ENCODE measurements at places on chromosomes 1 and 21.

DNA sequence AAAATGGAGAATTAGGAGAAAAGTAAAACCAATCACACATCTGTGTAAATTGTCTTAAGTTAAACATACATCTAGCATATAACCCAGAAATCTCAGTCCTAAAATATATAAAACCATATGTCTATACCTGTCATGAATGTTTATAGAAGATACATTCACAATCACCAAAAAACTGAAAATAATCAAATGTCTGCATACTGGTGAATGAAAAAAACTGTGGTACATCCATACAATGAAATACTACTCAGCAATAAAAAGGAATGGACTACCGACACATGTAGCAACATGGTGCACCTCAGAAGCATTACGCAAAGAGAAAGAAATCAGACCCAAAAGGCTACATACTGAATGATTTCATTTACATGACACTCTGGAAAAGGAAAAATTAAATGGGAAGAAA lies 47.7 kb upstream of the SEC16B start:
- DNase-seq, result no peak

GRCh38 chr1:205286335-205286950 lies 35.1 kb downstream of the NUAK2 start:
- DNase-seq, result peak; percentile 83

DNA sequence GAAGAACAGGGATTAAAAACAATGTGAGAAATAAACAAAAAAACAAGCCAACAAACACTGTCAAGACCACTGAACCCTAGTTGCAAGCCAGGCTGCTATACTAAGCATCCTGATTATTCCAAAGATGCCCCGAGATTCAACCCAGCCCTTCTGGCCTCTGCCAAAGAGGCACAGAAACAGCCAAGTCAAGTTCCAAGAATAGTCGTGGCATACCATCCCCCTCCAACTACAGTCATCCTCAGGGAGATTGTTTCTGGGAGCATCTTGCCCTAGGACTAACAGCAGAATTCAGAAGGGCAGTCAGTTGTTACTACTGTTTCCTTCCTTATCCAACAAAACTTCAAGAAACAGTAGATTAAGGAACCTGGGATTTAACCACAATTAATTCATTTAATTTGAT lies 52.3 kb downstream of the ABL2 start:
- no peak for DNase-seq

DNA sequence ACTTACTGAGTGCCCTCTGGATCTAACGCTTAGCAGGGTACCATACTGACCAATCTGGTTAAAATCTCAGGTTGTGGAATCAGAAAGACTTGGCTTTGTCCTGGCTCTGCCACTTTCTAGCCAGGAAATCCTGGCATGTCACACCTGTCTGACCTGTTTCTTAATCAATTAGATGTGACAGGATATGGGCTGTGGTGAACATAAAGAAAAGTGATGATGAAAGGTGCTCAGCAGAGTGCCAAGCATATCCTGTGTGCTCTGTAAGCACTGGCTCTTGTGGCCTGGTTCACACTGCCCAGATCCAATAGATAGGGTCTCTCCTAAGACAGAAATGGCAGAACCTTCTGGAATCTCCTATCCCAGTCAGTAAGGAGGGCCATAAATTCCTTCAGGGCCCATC lies 53.9 kb downstream of the PHC2 start:
- no peak for DNase-seq

DNA sequence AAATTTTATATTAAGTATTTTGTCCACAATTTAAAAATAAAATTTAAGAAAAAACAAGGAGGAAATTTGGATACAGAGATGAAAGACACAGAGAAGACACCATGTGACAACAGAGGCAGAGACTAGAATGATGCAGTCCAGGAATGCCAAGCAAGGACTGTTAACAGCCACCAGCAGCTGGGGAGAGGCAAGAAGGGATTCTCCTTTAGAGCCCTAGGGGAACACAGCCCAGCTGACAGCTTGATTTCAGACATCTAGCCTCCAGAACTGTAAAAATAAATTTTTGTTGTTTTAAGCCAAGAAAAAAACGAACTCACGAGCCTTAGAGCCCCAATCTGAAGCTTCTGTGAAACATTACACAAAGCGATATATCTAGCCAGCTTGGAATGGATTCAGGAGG lies 198.5 kb downstream of the ZNF648 start:
- DNase-seq, result no peak

DNA sequence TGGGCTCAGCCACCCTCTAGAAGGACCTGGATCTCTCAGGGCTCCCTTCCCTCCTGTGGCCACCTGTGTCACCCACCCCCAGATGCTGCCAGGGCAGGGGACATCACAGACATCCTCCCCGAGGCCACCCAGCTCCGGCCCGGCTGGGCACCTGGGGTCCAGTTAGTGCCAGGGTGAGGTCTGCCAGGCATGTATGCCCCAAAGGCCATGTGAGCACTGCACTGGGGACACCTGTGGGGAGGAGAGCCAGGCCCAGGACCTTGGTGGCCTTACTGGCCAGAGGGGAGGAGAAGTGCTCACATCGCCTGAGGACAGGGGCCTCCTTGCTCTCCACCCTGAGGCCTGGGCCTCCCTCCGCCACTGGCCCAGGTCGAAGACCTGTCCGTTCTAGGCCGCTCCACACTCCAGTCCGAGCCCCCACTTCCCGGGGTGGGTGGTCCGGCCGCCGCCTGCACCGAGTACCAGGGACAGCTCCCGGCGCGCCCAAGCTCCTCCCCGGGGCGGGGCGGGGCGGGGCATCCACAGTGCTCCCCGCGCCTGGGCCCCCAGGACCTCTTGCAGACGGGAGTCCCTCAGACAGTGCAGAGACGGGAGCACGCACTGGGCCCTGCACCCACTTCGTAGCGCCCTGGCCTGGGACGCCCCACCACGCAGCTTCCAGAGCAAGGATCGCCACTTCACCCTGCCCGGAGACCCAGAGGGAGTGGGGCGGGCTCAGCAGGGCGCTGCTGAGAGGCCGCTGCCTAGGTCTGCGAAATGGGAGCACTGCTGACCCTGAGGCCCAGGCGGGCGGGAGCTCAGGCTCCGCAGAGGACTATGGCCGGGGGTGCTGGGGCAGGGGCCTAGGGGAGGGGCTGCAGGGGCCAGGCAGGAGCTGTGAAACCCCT lies 34.3 kb upstream of the CCDC27 start:
- DNase-seq, result no peak

DNA sequence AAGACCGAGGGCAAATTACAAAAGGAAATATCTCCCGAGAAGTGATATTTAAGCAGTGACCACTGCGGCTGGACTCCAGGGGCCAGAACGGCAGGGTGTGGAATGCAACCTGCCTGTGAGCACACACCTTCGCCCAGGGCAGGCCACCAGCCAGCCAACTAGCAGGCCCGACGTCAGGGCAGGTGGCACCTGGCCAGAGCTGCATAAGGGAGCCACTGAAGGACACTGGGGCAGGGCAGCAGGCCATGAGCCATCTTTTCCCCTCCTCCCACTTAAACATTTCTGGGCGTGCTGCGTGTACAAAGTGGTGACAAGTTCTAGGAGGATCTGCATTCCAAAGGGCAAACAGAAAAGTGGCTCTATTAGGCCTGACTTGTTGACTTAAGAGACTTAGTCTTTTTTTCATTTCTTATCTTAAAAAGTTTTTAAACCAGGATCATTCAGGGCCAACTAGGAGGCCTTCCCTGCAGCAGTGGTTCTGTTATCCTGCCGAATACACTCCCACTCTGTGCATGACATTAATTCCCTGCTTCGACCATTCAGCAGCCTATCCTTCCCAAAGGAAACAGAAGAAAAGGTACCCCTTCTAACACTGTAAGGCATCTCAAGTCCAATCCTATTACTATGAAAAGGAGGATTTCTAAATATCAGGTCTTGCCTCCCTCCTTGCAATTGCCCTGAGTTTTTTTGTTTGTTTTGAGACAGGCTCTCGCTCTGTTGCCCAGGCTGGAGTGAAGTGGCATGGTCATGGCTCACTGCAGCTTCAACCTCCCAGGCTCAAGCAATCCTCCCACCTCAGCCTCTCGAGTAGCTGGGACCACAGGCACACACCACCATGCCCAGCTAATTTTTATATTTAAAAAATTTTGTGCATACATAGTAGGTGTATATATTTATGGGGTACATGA lies 96.3 kb downstream of the BCAR3 start:
- no peak for DNase-seq

- DNase-seq, result no peak
These were observed 8.9 kb downstream of the LIN28A start for GRCh38 chr1:26419494-26419893.

- no peak for DNase-seq
These were observed 35.9 kb downstream of the PARP1 start for GRCh38 chr1:226371866-226372490.

- DNase-seq, result no peak
These were observed 27.2 kb downstream of the PTP4A2 start for GRCh38 chr1:31910933-31911332.

GRCh38 chr1:238248356-238248755 lies 357.6 kb upstream of the ZP4 start:
- DNase-seq, result no peak

DNA sequence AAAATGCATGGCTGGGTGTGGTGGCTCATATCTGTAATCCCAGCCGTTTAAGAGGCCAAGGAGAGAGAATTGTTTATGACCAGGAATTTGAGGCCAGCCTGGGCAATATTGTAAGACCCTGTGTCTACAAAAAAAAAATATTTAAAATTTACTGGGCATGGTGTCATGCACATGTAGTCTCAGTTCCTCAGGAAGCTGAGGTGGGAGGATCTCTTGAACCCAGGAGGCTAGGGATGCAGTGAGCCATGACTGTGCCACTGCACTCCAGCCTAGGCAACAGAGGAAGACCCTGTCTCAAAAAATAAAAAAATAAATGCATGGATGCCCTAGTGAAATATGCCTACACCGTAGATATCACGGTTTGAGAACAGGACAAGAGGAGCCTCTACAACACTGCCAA lies 1331.2 kb upstream of the B3GALT2 start:
- no peak for DNase-seq

DNA sequence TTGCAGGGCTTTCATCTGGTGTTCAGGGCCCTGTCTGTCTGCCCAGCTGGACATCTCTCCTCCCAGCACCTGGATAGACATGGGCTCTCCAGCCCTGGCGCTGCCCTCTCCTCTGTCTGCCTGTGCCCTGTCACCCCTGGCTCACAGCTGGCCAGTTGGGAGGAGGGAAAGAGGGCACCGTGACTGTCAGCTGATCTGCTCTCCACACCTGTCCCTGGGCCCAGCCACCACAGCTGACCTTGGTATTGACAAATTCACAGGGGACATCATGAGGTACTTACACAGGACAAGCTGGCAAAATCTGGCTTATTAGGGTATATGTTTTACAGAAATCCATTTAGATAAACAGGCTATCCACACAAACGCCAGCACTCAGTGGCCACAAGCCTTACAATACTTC lies 8.3 kb downstream of the TNR start:
- DNase-seq, result no peak

DNA sequence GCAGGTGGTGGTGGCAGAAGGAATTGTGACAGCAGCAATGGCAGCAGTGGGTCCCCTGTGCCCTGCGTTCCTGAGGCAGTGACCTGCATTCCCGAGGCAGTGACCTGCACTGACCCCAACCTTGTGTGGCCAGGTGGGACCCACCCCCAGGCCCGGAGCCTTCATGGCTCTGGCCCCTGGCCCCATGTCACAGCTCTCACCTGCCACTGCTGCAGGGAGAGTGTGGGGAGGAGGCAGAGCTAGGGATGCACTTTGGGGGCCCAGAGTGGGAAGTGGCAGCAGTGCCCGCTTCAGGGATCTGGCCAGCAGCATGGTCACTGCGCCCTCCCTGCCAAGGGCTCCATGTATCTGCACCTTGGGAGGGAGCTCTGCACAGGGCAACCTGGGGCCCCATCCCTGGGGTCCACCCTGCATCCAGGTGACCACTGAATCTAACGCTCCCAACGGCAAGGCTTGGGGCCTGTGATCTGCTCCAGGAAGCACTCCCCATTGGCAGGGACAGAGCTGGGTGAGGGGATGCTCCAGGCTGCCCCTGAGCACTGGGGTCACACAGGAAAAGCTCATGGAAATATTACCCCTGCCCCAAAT lies 618.6 kb downstream of the RWDD3 start:
- no peak for DNase-seq

GRCh38 chr1:222347627-222348026 lies 200.3 kb downstream of the HHIPL2 start:
- no peak for DNase-seq

DNA sequence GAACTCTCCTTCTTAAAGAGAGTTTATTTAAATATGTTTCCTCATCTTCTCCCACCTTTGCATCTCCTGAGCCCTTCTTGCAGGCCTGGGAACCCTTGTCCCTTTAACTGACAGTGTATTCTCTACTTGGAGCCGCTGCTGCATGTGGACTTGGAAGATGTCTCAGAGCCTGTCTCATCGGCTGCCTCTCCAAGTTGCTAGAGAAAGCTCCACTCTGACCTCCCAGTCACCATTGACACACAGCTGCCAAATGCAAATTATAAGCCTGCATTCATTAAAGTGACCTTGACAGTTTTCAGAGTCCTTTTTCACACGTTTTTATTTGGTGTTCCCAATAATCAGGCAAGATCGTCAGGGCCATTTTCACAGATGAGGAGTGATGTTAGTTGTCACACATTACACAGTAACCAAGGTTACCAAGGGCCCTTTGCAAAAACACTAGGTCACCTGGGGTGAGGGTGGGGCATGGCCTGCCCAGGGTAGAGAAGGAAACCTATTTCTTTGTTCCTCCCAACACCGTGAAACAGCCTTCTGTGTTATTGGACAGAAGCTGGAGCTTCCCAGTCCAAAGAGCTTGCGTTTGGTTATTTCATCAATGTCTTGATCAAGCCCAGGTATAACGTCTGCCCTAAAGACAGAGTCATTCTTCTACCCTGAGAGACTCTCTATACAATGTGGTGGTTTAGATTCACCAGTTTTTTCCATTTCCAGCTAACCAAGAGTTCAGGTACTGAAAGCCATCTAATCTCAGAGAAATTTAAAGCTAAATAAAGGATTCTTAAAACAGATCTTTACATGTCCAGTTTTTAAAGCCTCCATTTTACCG lies 164.1 kb downstream of the GALNT2 start:
- no peak for DNase-seq

GRCh38 chr1:147611586-147611985 lies 58.7 kb downstream of the ACP6 start:
- no peak for DNase-seq

GRCh38 chr1:231194843-231195516 lies 33.1 kb downstream of the TRIM67 start:
- DNase-seq, result peak; percentile 53

Data from HT1080 (cell line).